Large intestine (tissue), 12 donors: ENCODE measurements at places on chromosomes 5 and 9. TPM values are rescaled to one million over a fixed set of nuclear protein-coding genes. Genes with fewer than 3 reads are reported as not detected.

- H3K27me3 ChIP-seq, result no peaks in the 10 kb centered on the region
- H3K36me3 ChIP-seq, result no peaks in the 10 kb centered on the region
- no peak for DNase-seq
These were observed 21.5 kb upstream of the AKNA start for GRCh38 chr9:114409103-114409780.

GRCh38 chr9:81182431-81182830 lies 506.9 kb downstream of the TLE1 start:
- H3K4me1 ChIP-seq, result no peaks in the 10 kb centered on the region
- no peak overlapping the region for H3K27ac ChIP-seq
- no peaks in the 10 kb centered on the region for H3K36me3 ChIP-seq
- H3K4me3 ChIP-seq, result no peak overlapping the region

GRCh38 chr9:82168585-82168984 lies 180.0 kb downstream of the SPATA31D1 start:
- H3K36me3 ChIP-seq, result no peaks in the 10 kb centered on the region
- no peak overlapping the region for H3K27ac ChIP-seq
- no peak overlapping the region for H3K4me3 ChIP-seq
- H3K4me1 ChIP-seq, result no peaks in the 10 kb centered on the region
- H3K27me3 ChIP-seq, result no peaks in the 10 kb centered on the region

- no peak overlapping the region for H3K4me3 ChIP-seq
- H3K27ac ChIP-seq, result no peak overlapping the region
- no peak for DNase-seq
- no peaks in the 10 kb centered on the region for H3K4me1 ChIP-seq
- no peaks in the 10 kb centered on the region for H3K36me3 ChIP-seq
These were observed 5.9 kb downstream of the C9orf153 start for GRCh38 chr9:86253577-86253976.

DNA sequence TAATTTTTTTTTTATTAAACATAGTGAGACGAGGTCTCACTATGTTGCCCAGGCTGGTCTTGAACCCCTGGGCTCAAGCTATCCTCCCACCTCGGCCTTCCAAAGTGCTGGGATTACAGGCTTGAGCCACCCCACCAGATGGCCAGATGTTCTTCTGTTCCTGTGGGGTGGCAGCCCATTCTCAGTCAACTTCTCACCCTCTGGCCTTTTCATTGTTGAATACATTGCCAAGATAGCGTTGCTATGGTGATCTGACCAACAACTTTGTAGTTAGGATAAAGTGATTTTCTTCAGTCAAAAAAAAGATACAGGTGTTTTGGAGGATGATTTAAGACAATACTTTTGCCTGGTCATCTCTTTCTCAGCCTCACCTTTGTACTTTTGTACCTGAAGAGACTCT lies 109.1 kb downstream of the EGFLAM start:
- no peaks in the 10 kb centered on the region for H3K36me3 ChIP-seq
- H3K27ac ChIP-seq, result no peak overlapping the region
- DNase-seq, result no peak
- H3K4me3 ChIP-seq, result no peak overlapping the region
- peaks cover 4% of the 10 kb centered on the region for H3K27me3 ChIP-seq
- no peaks in the 10 kb centered on the region for H3K4me1 ChIP-seq

GRCh38 chr5:34045996-34046395 lies 3.0 kb upstream of the C1QTNF3 start:
- no peaks in the 10 kb centered on the region for H3K4me1 ChIP-seq
- no peaks in the 10 kb centered on the region for H3K27me3 ChIP-seq
- no peak for DNase-seq
- H3K27ac ChIP-seq, result no peak overlapping the region
- H3K36me3 ChIP-seq, result peaks cover 11% of the 10 kb centered on the region
- no peak overlapping the region for H3K4me3 ChIP-seq

DNA sequence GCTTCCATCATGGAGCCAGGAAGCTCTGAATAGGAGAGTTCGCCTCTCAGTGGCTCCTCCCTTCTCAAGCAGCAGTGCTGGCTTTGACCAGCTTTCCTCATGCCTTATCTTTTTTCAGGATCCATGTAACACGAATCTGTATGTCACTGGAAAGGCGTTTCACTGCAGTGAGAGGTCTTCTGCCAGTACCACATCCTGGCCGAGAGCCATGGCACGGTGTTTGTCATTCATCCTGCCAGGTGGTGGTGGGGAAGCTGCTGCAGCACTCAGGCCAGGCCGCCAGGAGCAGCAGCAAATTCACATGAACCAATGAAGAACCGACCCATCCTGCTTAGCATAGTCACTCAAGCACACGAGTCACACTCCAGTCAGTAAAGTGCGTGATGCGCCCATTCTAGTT lies 179.0 kb downstream of the FANCC start:
- DNase-seq, result no peak
- H3K4me1 ChIP-seq, result peaks cover 6% of the 10 kb centered on the region
- H3K27ac ChIP-seq, result no peak overlapping the region

DNA sequence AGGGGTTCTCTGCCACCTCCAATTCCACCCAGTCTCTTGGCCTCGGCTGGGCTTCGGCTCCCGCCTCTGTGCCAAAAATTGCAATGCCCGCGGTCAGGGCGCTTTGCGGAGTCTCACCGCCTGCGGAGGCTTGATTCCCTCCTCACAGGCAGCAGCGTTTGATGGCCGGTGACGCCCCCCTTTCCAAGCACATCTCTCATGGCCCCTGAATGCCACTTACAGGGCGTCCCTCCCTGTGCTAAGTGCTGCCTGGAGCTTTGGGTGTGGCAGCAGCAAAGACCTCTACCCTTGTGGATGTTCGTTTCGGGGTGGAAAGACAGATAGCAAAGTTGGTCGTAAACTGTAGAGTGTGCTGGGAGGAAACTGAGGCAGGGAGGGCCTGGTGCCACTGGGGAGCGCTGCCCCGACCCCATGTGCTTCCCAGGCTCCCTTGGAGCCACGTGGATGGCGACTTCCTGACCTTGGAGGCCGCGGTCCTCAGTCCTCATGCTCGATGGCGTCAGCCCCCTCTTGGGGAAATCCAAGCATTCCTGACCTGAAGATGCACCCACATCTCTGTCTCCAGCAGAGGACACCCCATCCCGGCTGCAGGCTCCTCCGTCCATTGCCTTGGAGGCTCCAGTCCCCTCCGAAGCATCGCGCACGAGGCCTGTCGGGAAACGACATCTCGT lies 249.2 kb upstream of the IRX4 start:
- DNase-seq, result no peak
- no peak overlapping the region for H3K27ac ChIP-seq
- H3K36me3 ChIP-seq, result no peaks in the 10 kb centered on the region
- H3K4me1 ChIP-seq, result no peaks in the 10 kb centered on the region
- H3K27me3 ChIP-seq, result no peaks in the 10 kb centered on the region

DNA sequence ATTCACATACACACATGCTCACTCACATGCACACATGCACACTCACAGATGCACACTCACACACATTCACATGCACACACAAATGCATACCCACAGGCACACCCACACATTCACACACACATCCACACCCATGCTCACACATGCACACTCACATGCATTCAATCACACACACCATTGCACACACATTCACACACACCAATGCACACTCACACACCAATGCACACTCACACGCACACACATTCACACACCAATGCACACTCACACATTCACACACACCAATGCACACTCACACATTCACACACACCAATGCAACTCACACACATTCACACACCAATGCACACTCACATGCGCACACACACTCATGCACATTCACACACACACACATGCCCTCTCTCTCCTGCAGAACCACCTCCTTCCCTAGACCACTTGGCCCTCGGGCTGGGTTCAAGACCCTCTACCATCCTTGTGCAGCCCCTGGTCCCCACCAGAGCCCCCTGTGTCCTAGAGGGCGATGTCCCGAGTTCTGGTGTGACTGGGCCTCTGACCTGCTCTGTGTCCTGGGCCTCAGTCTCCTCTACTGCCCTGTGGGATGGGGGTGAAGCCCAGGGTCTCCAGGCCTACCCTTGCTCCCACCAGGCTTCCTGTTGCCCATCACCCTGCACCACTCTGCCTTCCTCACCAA lies 139.0 kb downstream of the OLFM1 start:
- H3K4me3 ChIP-seq, result no peak overlapping the region
- peaks cover 6% of the 10 kb centered on the region for H3K27me3 ChIP-seq
- no peaks in the 10 kb centered on the region for H3K36me3 ChIP-seq
- no peak for DNase-seq

DNA sequence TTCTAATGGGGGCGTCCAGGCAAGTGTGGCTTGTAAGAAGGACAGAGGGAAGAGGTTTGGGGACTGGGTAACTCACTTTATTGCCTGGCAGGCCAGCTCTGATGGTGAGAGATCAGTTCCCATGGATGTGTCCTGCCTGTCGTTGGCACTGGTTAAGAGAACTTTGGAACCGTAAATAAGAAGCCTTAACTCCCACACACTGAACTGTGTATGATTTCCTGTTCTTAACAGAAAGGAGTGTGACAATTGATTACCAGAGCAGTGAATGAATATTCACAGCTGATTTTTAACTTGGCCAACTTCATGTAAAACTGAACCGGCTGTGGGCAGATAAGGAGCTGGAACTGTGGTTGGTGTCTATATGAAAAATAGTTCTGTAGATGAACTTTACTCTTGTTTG lies 63.2 kb downstream of the MEGF10 start:
- no peak overlapping the region for H3K4me3 ChIP-seq
- no peaks in the 10 kb centered on the region for H3K4me1 ChIP-seq
- no peak overlapping the region for H3K27ac ChIP-seq
- no peak for DNase-seq
- H3K27me3 ChIP-seq, result no peaks in the 10 kb centered on the region
- H3K36me3 ChIP-seq, result no peaks in the 10 kb centered on the region

DNA sequence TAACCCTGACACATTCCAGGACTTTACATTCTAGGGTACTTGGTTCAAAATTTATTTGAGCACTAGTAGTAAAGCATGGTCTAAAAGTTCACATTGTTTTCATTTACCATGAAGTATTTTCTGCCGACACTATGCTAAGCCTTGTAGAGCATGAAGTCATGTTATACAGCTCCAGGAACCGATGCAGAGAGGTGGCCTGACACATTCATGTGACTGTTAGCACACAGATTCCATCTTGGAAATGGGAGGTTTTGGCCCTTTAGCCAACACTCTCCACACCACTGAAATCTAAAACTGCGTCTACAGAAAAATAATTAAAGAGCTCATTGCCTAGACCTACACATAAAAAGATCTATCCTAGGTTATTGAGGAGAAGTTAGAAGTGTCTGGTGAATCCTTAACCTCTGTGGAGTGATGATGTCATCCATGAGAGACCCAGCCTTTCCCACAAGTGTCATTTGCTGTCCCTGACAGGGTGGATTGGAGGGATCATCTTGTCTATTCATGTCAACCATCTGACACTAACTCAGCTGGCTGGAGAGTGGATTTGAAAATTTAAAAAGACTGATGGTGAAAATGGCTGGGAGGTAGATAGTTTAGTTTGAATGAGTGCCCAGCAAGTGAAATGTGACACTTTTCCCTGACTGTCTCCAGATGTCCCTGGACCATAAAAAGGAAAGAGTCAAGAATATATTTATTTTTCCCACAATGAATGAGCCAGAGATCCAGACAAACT lies 1.3 kb downstream of the RANBP3L start:
- no peak for DNase-seq
- H3K4me1 ChIP-seq, result peaks cover 7% of the 10 kb centered on the region
- H3K36me3 ChIP-seq, result no peaks in the 10 kb centered on the region
- H3K4me3 ChIP-seq, result no peak overlapping the region
- no peak overlapping the region for H3K27ac ChIP-seq

FOXD4L4 gene
- 0.03 TPM for polyA plus RNA-seq

FOXD4L3 gene
- polyA plus RNA-seq, result 0.12 TPM

PFN3 gene
- not detected for polyA plus RNA-seq
